HCEC 1CT (cell line): ENCODE measurements at places on chromosomes 13 and 19.

DNA sequence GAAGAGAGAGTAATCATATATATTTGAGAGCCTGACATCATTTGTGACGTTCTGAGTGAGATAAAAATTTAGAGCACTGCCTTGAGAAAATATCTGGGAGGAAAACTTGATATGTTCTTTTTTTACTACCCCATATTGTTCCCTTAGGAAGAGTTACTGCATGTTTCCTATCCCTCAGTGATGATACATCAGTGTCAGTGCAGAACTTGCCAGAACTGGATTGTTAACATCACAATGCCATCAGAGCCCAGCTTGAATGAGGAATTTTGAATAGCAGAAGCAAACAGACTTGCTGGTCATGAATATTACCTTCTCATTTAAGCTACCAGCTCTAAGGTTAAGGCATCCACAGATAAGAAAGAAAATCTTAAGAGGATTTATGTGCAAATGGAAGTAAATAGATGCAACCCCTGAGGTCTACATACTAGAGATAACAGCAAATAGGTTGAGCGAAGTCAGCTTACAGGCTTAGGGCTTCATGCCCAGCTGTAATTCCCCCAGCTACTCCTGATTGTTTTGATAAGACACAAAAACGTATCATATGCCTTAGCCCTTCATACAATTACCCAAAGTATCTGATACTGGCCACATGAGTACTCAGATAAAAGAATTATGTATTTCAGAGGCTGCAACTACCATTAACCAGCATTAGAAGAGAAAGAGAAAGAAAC lies 313.7 kb upstream of the ATXN8OS start:
- DNase-seq = no peak

DNA sequence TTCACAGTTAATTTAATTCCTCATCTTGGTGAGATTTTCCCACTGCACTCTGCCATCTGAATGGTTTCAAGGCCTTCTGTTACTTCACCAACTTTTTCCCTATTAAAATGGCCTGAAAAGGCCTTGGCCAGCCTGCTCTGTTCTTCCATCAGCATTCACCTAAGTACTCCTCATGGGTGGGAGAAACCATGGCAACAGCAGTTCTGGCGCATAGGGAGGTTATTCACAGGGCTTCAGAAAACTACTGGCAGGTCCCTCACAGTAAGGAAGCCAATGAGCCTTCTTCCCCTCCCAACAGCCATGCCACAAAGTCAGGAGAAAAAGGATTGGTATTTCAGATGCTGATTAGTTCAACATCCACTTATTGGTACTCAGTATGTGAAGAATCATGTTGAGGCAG lies 17.2 kb upstream of the GJB2 start:
- DNase-seq = no peak

GRCh38 chr19:49106648-49107135 lies 7.5 kb upstream of the LIN7B start:
- peak; percentile 16 for DNase-seq

- peak; percentile 89 for DNase-seq
Observed at GRCh38 chr19:1040476-1041271, 767 bp downstream of the ABCA7 start.

DNA sequence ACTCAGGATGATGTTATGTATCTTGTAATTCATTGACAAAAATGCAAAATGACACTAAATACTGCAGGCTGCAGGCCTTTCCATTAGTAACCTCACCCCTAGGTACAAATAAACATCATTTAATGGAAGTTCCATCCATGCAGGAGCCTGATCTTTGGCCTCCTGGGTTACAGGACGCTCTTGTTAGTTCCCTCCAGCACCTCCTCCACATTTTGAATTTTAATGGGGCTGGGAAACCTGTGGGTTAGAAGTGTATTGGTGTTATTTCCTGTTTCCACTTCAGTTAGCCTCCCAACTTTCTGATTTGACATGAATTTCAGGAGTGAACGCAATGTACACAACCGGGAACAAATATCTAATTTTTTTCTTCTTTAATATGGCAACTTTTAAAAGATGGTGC lies 237.1 kb upstream of the ARGLU1 start:
- no peak for DNase-seq

- DNase-seq = peak; percentile 27
Observed at GRCh38 chr13:20159646-20160305, 1.1 kb downstream of the GJA3 start.

GRCh38 chr13:48431987-48432615 lies 19.2 kb upstream of the LPAR6 start:
- no peak for DNase-seq

DNA sequence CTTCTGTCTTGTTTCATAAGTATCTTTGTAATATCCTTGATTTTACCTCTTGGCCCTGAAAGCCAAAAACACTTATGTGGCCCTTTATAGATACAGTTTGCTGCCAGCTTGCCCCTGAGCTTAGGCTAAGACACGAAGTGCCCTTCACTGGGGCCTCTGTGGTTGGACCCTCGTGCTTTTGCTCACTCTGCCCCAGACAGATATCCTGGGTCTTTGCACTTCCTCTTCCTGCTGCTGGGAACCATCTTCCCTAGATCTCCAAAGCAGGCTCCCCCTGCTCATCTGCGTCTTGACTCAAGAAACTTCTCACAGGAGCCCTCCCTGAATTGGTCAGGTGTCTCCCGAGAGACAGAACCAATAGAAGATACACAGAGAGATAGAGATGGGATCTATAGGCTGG lies 2.0 kb upstream of the TNFSF14 start:
- no peak for DNase-seq

DNA sequence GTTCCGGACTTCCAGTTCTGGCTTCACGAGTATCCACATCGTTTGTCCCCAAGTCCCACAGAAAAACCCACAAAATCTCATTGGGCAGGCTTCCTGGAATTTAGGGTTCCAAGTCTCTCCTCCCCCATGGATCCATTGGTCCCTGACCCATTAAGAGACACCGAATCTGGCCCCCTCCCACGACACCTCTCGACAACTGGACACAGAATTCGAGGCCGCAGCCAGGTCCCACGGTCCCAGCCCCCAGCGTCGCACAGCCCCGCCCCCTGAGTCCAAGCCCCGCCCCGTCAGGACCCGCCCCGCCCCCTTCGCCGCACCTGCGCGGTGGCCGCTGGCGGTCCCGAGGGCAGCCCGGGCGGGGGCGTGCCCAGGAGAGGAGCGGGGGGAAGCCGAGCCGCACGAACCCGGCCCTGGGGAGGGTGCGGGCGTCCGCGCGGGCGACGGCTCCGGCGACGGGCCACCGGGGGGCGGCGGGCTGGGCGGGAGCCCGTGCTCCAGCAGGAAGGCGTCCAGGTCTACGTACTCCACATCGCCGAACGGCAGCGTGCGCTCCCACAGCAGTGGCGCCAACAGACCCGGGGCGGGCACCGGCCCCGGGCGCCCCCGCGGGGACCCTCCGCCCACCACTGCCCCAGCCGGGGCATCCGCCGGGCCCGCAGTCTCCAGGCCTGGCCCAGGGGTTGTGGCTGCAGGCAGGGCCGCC lies 1.8 kb downstream of the DBP start:
- DNase-seq = no peak

DNA sequence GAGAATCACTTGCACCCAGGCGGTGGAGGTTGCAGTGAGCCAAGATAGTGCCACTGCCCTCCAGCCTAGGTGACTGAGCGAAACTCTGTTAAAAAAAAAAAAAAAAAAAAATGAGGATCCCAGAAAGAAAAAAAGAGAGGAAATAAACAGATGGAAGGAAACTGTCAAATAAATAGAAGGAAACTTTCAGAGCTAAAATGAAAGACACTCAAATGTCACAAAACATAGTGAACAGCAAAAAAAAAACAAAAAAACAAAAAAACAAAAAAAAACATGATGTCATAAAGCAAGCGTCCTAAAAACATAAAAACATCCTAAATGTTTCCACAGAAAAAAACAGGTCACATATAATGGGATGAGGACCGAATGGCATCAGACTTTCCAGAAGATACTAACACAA lies 15.0 kb downstream of the MLLT1 start:
- DNase-seq = no peak

DNA sequence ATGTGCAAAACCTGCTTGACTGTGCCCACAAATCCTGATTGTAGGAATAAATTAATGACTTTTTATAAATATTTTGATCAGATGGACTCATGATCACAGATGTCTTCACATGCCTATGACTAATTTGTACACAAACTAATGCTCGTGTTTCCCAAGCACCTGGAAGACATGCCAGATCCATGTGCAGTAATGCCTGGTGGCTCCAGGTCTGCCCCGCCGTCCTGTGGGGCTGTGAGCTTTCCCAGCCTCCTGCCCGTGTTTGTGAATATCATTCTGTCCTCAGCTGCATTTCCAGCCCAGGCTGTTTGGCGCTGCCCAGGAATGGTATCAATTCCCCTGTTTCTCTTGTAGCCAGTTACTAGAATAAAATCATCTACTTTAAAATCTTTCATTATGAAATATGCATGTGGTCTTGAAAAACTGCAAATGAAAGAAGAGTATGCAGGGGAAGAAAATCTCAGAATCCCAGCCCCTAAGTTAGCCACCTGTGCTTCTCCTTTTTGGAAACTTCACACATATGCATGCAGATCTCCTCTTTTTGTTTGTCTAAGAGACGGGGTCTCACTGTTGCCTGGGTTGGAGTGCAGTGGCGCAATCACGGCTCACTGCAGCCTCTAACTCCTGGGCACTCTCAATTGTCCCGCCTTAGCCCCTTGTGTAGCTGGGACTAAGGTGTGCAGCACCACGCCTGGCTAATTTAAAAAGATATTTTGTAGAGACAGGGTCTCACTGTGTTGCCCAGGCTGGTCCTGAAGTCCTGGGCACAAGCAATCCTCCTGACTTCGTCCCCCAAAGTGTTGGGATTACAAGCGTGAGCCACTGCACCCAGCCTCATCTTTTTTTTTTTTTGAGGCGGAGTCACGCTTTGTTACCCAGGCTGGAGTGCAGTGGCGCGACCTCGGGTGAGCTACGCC lies 6.2 kb downstream of the RPL28 start:
- DNase-seq = peak; percentile 49

DNA sequence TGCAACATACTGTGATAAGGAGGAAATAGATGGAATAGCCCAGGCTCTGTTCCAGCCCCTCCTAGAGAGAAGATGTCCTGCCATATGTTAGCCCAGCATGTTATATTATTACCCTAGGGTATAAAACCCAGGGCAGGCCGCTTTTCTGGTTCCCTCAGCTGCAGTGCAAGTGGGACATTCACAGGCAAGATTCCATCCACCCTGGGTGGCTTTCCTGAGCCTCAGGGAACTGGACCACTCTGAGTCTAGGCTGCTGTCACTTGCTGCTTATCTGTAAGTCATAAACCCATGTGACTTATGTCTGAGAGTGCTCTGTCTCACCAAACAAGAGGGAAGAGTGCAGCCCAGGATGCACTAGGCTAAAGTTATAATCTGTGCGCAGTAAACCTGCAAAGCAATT lies 413.2 kb downstream of the MZT1 start:
- DNase-seq = no peak

GRCh38 chr13:74219566-74219965 lies 85.4 kb upstream of the KLF12 start:
- no peak for DNase-seq

GRCh38 chr19:30327331-30327730 lies 44.9 kb upstream of the ZNF536 start:
- DNase-seq = no peak

- no peak for DNase-seq
Observed at GRCh38 chr13:87906411-87906810, 235.2 kb downstream of the SLITRK5 start.

- peak; percentile 53 for DNase-seq
Observed at GRCh38 chr19:5314012-5314906, 26.4 kb downstream of the PTPRS start.

- DNase-seq = no peak
Observed at GRCh38 chr13:40344270-40345148, 321.9 kb downstream of the FOXO1 start.

DNA sequence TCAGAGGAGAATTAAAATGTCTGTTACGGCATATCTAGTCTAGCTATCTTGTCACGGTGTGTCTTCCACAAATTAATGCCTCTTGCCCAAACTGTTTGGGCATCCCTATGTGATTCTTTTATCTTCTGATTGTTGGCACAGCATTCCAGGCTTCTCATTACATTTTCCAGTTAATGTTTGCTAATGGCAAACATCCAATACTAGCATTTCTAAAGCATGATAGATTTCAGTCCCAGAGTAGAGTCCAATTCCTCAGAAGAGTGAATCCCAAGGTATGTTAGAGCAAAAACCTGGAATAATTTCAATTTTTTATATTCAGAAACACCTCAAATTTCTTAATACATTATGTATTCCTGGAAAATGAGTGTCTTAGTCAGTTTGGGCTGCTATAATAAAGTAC lies 684.5 kb upstream of the SLITRK1 start:
- DNase-seq = no peak

GRCh38 chr13:26698392-26699196 lies 62.0 kb downstream of the GPR12 start:
- peak; percentile 78 for DNase-seq

DNA sequence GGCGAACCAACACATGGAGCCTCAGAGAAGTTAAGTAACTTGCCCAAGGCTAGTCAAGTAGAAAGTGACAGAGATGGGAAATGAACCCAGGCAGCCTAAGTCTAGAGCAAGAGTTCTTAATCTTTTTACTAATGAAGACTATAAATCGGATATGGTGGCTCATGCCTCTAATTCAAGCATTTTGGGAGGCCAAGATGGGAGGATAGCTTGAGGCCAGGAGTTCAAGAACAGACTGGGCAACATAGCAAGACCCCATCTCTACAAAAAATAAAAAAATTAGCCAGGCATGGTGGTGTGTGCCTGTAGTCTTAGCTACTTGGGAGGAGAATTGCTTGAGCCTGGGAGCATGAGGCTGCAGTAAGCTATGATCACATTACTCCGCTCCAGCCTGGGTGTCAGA lies 10.7 kb downstream of the GPR12 start:
- DNase-seq = no peak

DNA sequence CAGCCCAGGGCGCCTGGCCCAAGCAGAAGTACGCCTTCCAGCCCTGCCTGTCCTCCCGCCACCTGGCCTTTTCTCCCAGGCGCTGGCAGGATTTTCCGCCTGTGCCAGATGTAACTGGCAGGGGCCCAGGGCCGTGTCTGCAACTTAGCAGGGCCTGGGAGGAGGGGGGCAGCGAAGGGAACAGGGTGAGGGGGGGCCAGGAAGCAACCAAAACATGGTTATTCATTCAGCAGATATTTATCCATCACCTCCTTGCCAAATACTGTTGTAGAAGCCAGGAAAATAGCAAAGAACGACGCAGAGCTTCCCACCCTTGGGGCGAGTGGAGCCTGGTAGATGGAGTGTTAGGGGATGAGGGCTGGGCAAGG lies 5.6 kb downstream of the TLE6 start:
- peak; percentile 39 for DNase-seq

DNA sequence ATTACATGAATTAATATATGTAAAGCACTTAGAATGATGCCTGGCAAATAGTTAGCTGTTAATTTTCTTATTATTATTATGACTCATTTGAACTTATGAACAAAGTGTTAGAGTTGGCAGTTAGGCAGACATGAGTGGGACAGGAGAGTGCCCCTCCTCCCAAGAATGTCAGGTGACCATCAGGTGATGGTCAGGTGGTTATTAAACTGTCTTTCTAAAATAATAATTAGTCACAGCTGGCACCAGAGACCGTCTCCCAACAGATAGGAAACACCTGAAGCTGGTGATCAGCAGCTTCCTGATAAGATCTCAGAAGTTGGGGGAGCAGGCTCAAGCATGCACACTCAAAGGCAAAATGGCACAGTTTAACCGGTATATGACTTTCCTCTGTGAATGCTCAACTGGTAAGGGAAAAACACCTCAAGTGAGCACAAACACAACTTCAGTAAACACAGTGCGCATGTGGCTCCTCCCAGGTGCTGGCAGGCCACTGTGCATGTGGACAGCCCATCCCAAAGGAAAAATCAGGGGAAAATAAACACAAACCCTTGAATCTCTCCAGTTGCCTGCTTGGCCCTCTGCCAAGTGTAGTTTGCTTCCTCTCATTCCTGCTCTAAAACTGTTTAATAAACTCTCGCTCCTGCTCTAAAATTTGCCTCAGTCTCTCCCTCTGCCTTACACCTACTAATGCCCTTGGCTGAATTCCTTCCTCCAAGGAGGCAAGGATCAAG lies 54.0 kb downstream of the FLT1 start:
- DNase-seq = no peak
